ENCODE measurements at places on chromosomes 16 and 17. TPM values are rescaled to one million over a fixed set of nuclear protein-coding genes. Genes with fewer than 3 reads are reported as not detected.

The PMFBP1 gene
- total RNA-seq, result 0.62 TPM

The VWA3A gene
- 12.3 TPM for total RNA-seq

- no peak for DNase-seq
Measured at GRCh38 chr17:61401389-61402072, 1.9 kb downstream of the TBX2 start.

GRCh38 chr17:13283606-13284005, 265.8 kb upstream of the ELAC2 start:
- DNase-seq, result no peak

- no peak for DNase-seq
Measured at GRCh38 chr17:9959377-9959981, 54.4 kb upstream of the RCVRN start.

The SLC22A31 gene
- 132 TPM for total RNA-seq

GRCh38 chr17:49915670-49916069, 53.3 kb upstream of the DLX4 start:
- DNase-seq, result no peak

The KRTAP4-4 gene
- total RNA-seq, result not detected

The COG4 gene
- total RNA-seq, result 62.0 TPM

- peak; percentile 89 for DNase-seq
Measured at GRCh38 chr17:75645889-75646637, 12.8 kb downstream of the SMIM5 start.

The CA5A gene
- total RNA-seq, result 0.06 TPM

DNA sequence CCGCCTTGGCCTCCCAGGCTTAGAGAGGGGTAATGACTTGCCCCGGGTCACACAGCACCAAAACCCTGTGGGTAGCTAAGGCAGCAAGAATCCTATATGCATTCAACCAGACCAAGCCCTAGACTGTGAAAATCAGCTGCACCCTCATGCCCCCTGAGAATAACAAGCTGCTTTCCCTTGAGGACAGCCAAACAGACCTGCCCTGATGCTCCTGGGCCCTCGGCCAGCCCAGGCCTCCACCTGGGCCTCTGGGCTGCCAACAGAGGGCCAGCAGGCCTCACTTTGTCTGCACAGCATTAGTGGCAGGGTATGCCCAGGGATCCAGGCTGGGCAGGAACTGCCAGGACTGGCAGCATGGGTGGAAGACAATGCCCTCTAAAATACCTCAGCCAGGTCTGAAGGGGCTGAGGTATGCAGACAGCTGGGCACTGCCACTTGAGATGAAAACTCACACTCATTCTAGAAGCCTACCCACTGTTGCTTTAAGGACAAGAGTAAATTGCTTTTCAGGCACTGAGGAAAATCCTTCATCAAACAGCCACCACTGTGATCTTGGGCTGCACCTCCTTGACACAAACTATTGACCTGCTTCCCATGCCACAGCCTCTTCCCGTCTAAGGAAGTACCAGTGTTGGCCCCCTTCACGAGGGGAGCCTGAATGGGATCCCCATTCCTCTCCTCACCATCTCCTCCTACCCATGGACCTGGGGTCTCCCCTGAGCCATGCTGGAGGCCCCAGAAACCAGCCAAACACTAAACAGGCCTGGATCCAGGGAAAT, 8.8 kb downstream of the ST3GAL2 start:
- no peak for DNase-seq

- DNase-seq, result no peak
Measured at GRCh38 chr17:32609884-32610650, 123.3 kb downstream of the CDK5R1 start.

DNA sequence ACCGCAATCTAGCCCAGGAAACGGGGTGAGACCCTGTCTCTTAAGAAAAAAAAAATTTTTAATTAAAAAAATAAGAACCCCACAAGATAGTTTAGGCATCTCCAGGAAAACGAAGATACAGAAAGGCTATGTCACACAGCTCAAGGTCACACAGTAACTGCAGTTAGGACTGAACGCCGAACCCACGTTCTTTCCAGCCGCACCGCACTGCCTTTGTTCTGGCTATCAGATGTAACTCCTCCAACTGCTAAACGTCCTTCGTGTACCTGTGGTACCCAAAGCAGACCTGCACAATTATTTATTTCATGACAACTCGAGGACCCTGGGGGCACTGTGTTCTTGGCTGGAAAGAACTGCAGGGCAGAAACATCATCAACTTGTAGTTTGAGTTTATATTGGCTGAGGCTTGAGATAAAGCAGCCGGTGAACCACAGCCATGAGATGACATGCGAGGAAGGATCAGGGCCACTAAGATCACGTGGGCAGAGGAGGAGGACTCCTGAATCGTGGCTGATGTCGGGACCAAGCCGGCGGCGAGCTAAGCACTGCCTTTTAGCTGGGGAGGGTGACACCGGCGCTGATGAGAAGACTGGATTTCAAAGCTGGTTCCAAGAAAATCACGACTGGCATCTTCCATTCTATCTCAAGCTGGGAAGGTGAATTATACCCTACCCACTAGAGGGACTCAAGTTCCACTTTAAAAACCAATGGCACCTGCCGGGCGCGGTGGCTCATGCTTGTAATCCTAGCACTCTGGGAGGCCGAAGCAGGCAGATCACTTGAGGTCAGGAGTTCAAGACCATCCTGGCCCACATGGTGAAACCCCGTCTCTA, 20.7 kb upstream of the MNT start:
- no peak for DNase-seq

GRCh38 chr16:57166951-57167350, 18.9 kb downstream of the PSME3IP1 start:
- DNase-seq, result peak; percentile 66

- no peak for DNase-seq
Measured at GRCh38 chr16:54546521-54546920, 259.9 kb upstream of the IRX3 start.

DNA sequence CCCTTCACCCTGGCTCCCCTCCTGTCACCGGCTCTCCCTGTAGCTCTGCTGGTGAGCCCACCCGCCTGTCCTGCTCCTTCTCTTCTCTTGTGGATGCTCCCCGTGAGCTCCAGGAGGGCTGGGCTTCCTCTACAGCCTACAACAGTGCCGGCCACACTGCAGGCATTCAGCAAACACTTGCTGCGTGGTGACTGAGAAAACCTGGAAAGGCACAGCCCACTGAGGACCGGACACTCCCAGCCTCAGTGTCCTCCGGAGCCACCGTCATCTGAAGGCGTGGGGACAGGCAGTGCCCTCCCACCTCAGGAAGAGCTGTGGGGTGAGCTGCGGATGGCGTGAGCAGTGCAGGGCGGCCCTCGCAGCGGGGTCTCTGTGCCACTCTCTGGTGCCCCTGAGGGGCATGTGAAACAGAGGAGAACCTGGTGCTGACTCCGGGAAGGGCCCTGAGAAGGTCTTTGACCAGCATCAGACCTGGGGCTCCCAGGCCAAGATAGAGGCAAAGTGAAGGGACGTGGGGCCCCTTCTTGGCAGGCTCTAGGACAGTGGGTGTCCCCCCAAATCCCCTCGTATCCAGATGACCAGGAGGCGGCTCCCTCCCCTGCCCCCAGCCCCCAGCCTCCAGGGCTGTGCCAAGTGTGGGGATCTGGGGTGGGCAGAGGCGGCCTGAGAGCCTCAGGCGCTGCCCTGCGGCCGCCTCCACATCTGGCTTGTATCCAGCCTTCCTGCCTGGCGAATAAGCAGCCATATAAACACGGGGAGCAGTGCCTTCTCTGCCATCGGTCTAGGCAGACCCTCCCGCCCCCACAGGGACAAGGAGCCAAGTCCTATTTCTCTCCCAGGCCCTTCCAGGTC, 44.0 kb upstream of the PABPN1L start:
- DNase-seq, result no peak

DNA sequence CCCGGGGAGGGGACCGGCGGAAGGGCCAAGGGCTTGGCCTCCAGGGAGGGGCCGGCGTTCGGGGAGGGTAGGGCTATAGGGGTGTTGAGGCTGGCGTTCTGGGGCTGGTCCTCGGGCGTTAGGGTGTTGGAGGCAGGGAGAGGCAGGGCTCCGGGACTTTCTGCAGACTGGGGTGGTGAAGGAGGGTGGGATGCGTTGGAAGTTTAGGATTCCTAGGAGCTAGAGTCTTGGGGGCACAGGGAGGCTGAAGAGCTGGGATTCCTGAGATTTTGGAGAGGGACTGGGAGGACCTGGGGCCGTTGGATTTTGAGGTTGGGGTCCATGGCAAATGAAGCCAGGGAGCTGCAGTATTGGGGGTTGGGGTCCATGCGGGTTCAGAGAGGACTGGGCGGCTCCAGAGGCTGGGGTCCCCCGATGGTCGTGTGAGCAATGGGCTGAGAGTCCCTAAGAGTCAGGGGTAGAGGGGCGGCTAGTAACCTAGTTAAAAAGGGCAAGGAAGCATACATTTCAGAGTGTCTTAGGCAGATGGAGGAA, 740 bp downstream of the NFATC2IP start:
- DNase-seq, result no peak

- no peak for DNase-seq
Measured at GRCh38 chr16:84029297-84030047, 13.1 kb downstream of the SLC38A8 start.

The PIGL gene
- 24.3 TPM for total RNA-seq

The GDPD3 gene
- 14.4 TPM for total RNA-seq

The SYNGR3 gene
- total RNA-seq, result 0.24 TPM

The TTYH2 gene
- 7.7 TPM for total RNA-seq

The FNDC8 gene
- not detected for total RNA-seq

The ARL2BP gene
- 58.1 TPM for total RNA-seq

The KRT40 gene
- total RNA-seq, result 0.27 TPM

The PLEKHH3 gene
- 18.3 TPM for total RNA-seq

Measured in lower lobe of right lung (tissue), 2 donors.